ENCODE measurements at places on chromosomes 5 and 9. TPM values are rescaled to one million over a fixed set of nuclear protein-coding genes. Genes with fewer than 3 reads are reported as not detected.

DNA sequence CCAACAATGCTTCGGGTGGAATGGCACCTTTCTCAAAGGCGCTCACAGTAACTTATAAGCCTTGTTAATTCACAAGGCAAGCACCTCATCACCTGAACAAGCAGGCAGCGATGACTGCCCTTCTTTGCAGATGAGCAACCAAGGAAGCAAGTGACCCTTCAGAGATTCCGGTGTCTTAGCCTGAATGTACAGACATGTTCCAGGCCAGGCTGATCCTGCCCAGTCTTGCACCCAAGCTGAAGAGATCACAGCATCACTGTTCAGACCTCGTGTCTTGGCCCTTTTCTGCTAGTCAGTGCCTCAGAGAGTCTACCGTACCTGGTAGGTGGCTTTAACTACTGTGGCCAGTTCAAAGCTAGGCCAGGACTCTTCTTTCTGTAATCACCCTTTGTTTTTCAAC, 94.7 kb upstream of the ERCC6L2 start:
- no peak overlapping the region for H3K27ac ChIP-seq
- peaks cover 9% of the 10 kb centered on the region for H3K4me1 ChIP-seq
- H3K27me3 ChIP-seq, result no peaks in the 10 kb centered on the region
- H3K36me3 ChIP-seq, result no peaks in the 10 kb centered on the region
- H3K4me3 ChIP-seq, result no peak overlapping the region

- H3K27ac ChIP-seq, result no peak overlapping the region
- H3K4me3 ChIP-seq, result no peak overlapping the region
- DNase-seq, result no peak
- peaks cover 10% of the 10 kb centered on the region for H3K27me3 ChIP-seq
These were observed 15.5 kb upstream of the CTSL start for GRCh38 chr9:87710443-87710842.

Gene TEX48
- total RNA-seq, result not detected

Gene FIBCD1
- total RNA-seq, result not detected

Gene PCDHB2
- total RNA-seq, result 103 TPM

- no peaks in the 10 kb centered on the region for H3K27me3 ChIP-seq
- H3K27ac ChIP-seq, result no peak overlapping the region
- no peak overlapping the region for H3K4me3 ChIP-seq
- no peak for DNase-seq
- H3K4me1 ChIP-seq, result peaks cover 5% of the 10 kb centered on the region
These were observed 104.5 kb upstream of the CHD1 start for GRCh38 chr5:99033014-99033900.

Gene EIF4E1B
- not detected for total RNA-seq

DNA sequence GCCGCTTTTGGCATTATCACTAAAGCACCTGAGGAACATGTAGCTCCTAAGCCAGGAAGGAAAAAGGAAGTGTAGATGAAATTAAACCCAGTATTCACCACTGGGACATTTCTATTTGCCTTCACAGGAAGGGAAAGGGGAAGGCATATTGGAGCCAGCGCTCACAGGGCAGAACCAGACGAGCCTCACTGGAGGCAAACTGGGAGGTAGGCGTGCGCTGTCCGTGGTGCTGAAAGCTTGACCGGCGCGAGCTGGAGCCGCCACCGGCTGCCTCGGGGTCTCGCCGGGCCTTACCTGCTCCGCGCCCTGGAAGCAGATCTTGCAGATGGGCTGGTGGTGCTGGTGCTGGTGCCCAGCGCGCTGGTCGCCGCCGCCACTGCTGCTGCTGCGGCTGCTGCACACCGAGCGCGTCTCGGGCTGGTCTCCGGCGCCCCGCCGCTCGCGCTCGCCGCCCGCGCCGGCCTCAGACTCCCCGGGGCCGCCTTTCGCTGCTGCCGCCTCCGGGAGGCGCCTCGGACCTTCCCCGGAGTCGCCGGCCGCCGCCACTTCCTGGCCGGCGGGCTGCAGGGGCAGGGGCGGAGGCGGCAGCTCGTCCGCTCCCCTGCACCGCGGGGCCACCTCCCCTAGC, 732 bp downstream of the MARCHF11 start:
- H3K36me3 ChIP-seq, result no peaks in the 10 kb centered on the region
- H3K27me3 ChIP-seq, result peaks cover 15% of the 10 kb centered on the region
- H3K4me3 ChIP-seq, result peak overlapping the region; percentile 82
- DNase-seq, result peak; percentile 70
- no peak overlapping the region for H3K27ac ChIP-seq

DNA sequence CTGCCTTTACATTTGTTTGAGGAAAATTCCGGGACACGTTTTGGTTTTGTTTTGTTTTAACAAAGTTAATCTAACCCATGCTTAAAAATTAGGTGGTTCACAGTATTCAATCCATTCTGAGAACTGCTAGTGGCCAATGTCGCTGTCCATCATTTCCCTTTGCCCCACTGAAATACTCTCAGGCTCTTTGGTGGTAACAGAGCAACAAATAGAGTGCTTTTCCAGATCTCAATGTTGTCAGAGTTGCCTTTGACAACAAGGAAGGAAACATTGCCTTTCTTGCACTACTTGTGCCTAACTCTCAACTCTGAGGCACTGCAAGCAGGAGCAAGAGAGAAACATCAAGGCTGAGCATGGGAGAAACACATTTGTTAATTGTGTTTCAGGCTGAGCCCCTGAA, 154.0 kb downstream of the MCTP1 start:
- DNase-seq, result no peak
- H3K36me3 ChIP-seq, result no peaks in the 10 kb centered on the region
- no peaks in the 10 kb centered on the region for H3K4me1 ChIP-seq
- no peak overlapping the region for H3K4me3 ChIP-seq

Gene SMIM33
- not detected for total RNA-seq

DNA sequence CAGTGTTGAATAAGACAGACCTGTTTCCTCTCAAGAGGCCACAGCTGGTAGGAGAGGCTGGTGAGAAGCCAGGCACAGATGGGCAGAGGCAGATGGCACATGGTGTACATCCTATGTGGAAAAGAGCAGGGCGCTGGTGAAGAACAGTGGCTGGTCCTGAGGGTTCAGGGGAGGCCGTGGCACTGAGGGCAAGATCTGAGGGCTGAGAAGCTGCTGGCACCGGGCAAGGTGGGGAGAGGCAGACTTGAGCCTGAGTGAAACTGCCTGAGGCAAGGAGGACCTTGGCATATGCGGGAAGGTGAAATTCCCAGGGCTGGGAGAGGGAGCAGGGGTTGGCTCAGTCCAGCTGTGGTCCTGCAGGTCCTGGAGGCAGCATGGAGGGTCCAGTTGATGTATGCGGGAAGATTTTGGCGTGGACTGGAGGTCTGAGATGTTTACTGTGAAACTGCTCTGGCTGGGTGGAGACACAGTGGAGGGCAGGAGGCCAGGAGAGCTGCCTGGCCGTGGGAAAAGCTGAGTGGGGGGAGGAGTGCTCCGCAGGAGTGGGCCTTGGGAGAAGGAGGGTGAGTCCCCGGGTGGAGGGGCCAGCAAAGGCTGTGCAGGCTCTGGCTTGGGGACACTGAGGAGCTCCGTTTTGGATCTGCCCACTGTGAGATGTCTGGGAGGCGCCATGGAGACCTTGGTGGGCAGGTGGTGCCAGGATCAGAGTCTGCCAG, 2.6 kb downstream of the MAN1B1 start:
- peaks cover 17% of the 10 kb centered on the region for H3K4me1 ChIP-seq
- H3K4me3 ChIP-seq, result peak overlapping the region; percentile 55
- H3K27me3 ChIP-seq, result peaks cover 8% of the 10 kb centered on the region
- peak overlapping the region; percentile 66 for H3K27ac ChIP-seq
- peaks cover 6% of the 10 kb centered on the region for H3K36me3 ChIP-seq

Data from glutamatergic neuron (in vitro differentiated cells).